ENCODE measurements at places on chromosomes 11 and 22.

DNA sequence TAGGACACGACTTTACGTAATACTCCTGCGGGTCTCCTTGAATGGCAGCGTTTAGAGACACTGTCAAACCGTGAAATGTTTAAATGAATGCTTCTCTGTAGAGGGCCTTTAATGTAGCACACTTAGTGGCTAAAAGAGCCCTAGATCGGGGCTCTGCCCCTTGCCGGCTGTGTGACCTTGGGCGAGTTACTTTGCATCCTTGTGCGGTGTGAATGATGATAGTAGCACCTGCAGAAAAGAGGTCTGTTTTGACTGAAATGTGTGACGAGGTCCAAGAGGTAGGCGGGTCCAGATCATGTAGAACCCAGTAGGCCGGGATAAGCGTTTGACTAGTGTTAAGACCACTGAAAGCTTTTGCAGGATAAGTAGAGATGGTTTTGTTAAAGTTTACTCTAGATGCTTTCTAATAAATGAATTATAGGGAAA lies 866 bp downstream of the MED17 start:
- peak; percentile 4 for DNase-seq

DNA sequence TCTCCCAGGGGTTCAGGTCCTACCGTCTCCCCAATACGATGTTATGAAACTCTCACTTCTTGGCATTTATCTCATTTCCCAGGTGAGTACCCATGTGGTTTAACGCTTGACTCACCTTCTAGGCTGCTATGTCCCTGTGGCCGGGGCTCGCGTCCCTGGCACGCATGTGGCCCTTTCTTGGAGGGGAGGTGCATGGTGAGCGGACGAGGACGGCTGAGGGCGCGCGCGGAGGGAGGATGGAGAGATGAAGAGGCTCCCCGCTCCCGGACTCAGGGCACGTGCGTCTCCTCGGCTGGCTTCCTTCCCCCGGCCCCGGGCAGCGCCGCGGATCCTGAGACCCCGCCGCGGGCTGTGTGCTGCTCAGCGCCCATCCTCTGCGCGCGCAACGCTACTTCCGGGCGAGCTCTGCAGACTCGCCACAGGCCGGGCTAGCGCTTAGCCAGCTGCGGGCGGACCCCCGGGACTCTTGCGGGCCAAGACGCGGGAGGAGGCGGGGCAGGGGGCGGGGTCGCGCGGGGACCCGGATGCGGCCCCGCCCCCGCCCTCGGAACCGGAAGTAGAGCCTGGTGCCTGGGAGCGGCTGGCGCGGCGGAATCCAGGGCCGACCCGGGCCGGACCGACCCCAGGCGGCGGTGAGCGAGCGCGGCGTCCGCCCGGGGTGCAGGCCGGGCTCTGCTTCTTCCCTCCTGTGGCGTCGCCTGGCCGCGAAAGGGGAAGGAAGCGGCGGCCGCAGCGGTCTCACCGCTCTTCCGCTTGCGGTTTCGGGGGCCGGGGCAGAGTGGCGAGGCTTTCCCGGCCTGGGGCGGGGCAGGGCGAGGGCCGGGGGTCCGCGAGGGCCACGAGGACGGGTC lies at the start of gene CTTN:
CTTN (plus strand) TSS at position 547 of the 851 bp plus-strand sequence. CDS start 8,769 bp downstream, outside the sequence.
- DNase-seq: peak; percentile 77

DNA sequence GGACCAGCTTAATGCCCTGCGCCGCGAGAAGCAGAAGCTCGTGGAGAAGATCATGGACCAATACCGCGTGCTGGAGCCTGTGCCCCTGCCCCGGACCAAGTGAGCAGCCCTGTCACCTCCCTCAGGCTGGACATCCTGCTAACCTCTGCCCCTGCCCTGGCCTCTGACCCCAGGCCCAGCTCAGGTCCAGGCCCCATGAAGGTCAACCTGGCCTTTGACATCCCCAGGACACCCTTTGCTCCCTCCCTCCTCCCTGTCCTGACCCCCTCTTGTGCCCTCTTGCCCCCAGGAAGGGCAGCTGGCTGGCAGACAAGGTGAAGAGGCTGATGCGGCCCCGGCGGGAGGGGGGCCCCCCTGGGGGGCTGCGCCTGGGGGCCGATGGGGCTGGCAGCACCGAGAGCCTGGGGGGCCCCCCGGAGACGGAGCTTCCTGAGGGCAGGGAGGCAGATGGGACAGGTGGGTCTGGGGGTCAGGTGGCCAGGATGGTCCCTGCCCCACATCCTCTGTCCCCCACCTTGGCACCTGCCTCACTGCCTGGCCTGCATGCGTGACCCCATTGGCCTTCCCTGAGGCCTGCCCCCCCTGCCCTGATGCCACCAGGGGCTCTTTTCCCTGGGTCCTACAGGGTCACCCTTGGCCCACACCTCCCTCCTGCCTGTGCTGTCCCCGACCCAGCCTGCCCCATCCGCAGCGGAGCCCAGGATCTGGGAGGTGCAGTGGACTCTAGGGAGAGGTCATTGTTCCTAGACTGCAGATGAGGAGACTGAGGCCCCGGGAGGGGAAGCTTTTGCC lies 5.1 kb upstream of the RPS6KA4 start:
- DNase-seq: no peak

DNA sequence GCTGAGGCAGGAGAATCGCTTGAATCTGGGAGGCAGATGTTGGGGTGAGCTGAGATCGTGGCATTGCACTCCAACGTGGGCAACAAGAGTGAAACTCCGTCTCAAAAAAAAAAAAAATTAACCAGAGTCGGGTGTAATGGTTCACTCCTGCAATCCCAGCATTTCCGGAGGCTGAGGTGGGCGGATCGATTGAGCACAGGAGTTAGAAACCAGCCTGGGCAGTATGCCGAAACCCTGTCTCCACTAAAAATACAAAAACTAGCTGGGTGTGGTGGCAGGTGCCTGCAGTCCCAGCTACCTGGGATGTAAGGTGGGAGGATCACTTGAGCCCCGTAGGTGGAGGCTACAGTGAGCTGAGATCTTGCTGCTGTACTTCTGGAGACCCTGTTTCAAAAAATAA lies 1.5 kb downstream of the RANGAP1 start:
- no peak for DNase-seq

DNA sequence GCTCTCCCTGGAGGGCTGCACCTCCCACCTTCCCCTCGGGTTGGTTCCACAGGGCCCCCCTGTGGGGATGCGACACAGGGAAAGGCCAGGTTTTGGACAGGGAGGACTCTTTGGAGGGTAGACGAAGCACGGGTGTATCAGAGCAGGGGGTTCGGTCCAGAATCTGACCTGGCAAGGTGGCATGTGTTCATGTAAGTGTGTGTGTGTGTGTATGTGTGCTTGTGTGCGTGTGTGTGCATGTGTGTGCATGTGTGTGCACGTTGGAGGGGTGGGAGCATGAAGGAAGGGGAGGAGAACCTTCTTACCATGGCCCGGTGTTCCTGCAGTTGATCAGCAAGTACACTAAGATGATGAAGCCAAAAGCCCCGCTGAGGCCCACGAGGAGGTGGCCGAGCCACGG lies 14.7 kb downstream of the IL2RB start:
- DNase-seq: no peak

DNA sequence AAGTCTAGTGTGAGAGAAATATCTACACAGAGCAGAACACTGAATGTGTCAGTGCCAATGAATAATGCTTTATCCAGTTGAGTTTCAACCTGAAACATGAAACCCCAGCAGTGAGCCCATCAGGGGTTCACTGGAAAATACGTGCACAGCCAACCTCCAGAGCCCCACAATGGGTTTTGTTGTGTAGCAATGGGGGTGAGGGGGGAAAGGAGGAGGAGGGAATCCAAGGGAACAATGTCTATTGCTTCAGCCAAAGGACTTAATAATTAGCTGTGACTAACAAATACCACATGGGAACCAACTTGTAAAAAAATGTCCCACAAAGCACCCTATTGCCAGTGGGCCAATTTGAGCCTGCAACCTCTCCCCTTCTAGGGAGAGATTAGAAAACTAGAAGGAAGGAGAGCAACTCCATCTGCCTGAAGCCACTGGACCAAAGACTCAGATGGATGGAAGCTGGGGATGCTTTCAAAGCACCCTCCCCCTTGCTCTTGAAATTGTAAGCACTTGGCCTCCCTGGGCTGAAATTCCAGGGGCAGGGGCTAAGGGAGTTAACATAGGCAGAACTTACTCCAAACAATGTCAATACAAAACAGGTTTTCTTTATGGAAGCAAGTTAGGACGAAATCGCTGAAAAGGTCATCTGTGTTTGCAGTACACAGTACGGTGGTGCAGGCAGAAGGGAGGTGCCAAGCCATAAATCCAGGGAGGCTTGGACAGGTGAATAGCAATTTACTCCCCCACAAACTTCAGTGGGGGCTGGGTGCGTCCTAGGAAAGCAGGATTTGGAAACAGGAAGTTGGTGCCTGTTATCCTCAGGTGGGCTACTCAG lies 99.8 kb downstream of the ARL14EP start:
- DNase-seq: no peak

DNA sequence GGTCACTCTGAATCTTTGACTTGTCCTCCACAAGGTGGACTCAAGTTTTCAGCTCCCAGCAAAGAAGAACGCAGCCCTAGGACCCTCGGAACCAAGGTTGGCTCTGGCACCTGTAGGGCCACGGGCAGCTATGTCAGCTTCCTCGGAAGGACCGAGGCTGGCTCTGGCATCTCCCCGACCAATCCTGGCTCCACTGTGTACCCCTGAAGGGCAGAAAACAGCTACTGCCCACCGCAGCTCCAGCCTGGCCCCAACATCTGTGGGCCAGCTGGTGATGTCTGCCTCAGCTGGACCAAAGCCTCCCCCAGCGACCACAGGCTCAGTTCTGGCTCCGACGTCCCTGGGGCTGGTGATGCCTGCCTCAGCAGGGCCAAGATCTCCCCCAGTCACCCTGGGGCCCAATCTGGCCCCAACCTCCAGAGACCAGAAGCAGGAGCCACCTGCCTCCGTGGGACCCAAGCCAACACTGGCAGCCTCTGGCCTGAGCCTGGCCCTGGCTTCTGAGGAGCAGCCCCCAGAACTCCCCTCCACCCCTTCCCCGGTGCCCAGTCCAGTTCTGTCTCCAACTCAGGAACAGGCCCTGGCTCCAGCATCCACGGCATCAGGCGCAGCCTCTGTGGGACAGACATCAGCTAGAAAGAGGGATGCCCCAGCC lies 2.2 kb downstream of the INPP5J start:
- no peak for DNase-seq

GRCh38 chr11:110903830-110904229 lies 191.6 kb upstream of the ARHGAP20 start:
- peak; percentile 44 for DNase-seq

DNA sequence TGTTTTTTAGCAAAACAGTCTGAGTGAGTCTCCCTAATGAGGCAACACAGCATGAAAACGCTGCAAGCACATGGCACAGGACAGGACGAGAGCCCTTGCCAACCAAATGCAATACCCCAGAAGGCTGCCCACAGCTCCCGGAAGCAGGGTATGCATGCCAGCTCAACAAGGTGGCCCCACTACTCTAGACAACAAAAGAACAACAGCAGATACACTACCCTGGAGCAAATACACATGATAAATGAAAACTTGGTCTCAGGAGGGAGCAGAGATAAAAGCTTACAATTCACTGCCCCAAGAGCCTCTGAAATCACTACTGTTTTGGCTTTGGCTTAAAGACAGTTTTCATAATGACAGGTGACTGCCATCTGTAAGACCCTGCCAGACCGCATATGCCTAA lies 785.4 kb upstream of the API5 start:
- no peak for DNase-seq

DNA sequence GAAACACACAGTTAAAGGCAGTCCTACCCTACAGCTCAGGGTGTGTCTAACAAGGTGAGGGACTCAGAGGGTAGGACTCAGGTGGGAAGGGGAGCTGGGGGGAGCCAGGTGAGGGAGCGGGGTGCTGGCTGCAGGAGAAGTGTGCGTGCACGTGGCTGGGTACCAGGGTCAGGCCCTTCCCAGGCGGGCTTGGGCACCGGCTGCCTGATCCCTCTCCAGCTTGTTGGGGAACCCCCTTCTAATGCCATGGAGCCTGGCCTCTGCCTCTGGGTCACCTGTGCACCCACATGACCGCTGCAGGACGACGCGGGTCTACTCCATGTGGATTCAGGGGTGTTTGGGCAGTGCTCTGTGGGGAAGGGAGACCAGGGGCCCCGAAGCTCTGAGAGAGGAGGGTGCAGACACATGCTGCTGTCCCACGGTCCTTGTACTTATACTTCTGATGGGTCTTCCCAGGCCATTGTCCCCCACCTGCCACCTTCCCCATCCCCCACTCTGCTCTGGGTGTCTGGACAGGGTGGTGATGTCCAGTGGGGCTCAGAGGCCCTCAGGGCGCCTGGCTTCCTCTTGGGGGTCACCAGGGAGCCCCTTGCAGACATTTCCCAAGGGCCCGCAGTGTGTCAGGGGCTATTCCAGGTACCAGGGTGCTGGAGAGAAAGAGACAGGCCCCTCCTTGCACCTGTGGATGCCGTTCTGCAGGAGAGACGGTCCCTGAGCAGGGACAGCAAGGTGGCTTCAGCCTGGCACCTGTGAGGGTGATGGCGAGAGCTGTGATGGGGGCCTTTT lies 10.4 kb upstream of the MRGPRD start:
- no peak for DNase-seq

- peak; percentile 12 for DNase-seq
Measured at GRCh38 chr11:47672283-47672730, 29.9 kb upstream of the MTCH2 start.

- no peak for DNase-seq
Measured at GRCh38 chr22:39384750-39385480, 14.7 kb upstream of the TAB1 start.

GRCh38 chr22:48836673-48837340 lies 990.9 kb downstream of the BRD1 start:
- no peak for DNase-seq

GRCh38 chr22:36921309-36922104 lies 8.1 kb downstream of the CSF2RB start:
- DNase-seq: no peak

DNA sequence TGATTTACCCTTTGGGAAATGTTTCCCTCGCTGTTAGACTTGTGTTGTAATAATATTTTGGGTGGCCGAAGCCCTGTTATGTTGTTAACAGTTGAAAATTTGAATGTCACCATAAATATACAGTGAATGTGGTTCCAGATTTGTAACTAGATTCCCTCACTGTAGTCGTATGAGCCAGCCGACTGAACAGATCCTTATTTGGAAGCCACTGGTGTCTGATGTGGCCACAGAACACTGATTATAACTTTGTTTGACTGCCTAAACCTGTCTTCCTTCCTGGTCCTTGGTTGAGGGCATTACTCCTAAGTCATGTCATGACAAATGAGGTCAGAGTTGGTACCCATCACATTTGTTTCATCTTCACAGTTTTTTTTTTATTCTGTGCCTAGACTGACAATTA lies 45.4 kb downstream of the YAP1 start:
- peak; percentile 39 for DNase-seq

DNA sequence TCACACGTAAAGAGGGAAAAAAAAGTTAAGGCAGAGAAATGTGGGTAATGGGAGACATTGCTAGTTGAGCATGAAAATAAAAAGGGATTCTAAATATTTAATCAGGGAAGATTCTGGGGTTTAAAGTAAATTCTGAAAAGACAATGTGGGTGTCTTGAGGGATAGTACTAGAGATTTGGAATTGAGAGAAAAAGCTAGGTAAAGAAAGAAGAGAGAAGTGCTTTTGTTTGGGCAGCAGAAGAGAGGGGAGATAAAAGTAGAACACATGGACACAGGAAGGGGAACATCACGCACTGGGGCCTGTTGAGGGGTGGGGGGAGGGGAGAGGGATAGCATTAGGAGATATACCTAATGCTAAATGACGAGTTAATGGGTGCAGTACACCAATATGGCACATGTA lies 3.5 kb upstream of the YPEL4 start:
- DNase-seq: no peak

GRCh38 chr22:26618455-26618854 lies 628 bp upstream of the CRYBB1 start:
- no peak for DNase-seq

All from HCEC 1CT (cell line).